ENCODE measurements at places on chromosomes 16 and 17.

- peak; percentile 79 for DNase-seq
These were observed 2.3 kb upstream of the KCNJ16 start for GRCh38 chr17:70072546-70073309.

- no peak for DNase-seq
These were observed 99.6 kb downstream of the ZFHX3 start for GRCh38 chr16:72948238-72948829.

DNA sequence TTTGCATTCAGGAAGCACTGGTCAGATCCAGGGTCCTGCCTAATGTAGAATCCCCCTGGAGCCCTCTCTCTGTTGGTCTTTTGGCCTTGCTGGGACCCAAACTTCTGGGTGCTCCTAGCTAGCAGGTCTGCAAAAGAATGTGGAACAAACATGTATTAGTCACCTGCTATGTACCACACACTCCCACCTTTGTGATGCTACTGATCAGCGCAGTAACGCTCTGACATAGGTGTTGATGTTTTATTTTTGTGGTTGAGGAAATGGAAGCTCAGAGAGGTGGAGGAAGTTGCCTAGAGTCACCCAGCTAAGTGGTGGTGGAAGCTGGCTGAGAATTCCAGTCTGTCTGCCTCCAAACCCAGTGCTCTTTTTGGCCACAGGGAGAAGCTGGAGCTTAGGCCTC lies 35.8 kb upstream of the LGALS9 start:
- DNase-seq, result no peak

DNA sequence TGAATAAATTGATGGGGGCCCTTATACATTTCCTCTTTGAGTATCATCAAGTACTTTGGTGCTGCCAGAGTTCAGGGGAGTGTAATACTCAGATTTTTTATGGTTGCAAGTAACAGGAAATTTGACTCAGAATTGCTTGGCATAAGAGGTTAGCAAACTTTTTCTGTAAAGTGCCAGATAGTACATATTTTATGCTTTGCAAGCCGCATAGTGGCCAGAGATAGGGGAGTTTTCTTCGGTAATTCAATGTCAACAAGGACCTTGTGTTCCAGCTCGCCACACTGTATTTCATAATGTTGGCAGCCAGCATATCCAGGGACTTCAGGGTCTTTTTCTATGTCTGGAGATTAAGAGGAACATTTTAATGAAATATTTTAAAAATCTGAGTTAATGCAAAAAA lies 51.0 kb upstream of the MARCHF10 start:
- DNase-seq, result no peak

- no peak for DNase-seq
These were observed 62.3 kb upstream of the CDH5 start for GRCh38 chr16:66304151-66304550.

DNA sequence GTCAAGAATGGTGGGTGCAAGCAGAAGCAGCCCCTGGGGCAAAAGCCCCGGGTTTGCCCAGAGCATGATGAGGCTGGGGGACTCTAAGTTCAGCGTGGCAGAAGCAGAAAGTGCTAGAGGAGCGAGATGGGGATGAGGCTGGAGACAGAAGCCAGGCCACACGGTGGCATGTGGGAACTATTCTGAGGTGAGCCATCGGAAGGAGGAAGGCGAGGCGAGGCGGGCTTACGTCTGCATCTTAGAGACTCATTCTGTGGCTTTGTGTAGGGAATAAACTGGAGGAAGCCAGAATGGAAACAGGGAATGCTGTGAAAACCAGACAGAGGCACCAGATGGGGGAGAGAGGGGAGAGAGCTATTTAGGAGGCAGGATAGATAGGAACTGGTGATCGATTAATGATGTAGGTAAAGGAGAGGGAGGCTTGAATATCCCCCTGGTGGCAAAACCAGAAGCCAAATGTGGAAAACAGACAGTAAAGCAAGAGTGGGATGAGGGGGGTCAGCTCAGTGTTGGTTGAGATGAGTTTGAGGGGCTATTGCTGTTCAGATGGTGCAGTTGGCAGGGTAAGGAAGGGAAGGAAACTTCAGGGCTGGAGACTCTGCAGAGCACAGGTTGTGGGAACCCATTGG lies 3.1 kb upstream of the TNFSF13 start:
- DNase-seq, result no peak

Data from COLO829 (cell line).